ENCODE measurements at places on chromosomes 5 and 9.

GRCh38 chr9:78592811-78593210 is 295.9 kb downstream of the PSAT1 start:
- DNase-seq = no peak

DNA sequence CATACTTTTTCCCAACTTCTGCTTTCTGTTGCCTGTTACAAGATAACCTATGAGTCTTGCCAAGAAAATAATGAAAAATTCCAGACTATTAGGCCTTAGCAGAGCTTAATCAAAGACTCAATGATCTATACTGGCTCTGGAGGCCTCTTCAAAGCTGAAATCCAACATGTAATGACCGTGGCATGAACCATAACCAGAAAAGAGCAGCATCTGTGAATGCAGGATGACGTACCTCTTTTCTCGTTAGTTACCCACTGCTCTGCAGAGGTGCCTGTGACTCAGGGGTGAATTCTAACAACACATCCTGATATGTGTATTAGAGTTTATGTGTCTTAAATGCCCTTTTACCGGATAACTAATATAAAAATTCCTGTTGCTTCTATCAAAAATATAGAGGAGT is 645.4 kb downstream of the PRELID2 start:
- no peak for DNase-seq

- DNase-seq = no peak
Observed at GRCh38 chr9:73154271-73154670, 2.6 kb downstream of the ANXA1 start.

DNA sequence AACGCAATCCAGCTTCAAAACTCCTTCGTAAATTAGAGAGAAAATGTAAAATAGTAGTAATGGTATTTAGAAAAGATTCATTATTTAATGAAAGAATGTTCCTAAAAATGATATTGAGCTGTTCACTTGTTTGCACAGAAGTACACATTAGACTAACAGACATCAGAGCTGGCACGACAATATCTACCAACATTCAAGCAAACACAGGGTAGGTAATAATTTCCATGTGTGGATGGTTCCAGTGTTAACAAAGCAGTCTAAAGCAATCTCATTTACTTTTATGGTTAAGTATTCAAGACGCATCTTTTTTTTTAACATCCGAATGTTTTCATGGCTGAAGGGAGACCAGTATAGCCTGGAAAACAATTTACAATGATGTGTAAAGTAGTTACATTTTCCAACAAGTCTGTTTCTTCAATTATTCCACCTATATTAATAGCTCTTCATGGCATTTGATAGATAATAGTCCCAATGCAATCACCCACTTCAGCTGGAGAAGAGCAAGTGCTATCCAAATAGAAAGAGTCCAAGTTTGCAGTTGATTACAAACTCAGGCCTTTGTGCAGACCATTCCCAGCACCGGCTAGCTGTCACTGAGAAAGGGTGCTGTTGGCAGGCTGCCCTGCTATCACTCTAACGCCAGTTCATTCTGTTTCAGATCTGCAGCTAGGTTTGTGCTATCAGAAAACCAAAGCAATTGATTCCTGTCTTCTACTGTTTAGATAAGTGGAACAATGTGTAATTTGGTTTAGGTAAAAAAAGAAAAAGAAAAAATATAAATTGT is 458.8 kb downstream of the DTWD2 start:
- no peak for DNase-seq

- DNase-seq = no peak
Observed at GRCh38 chr5:98770209-98770910, 3.1 kb upstream of the RGMB start.

GRCh38 chr9:94725293-94725692 is 1.2 kb upstream of the AOPEP start:
- no peak for DNase-seq

GRCh38 chr5:100777680-100778300 is 125.3 kb downstream of the ST8SIA4 start:
- DNase-seq = no peak

GRCh38 chr9:28976684-28977083 is 1403.4 kb upstream of the C9orf72 start:
- no peak for DNase-seq

DNA sequence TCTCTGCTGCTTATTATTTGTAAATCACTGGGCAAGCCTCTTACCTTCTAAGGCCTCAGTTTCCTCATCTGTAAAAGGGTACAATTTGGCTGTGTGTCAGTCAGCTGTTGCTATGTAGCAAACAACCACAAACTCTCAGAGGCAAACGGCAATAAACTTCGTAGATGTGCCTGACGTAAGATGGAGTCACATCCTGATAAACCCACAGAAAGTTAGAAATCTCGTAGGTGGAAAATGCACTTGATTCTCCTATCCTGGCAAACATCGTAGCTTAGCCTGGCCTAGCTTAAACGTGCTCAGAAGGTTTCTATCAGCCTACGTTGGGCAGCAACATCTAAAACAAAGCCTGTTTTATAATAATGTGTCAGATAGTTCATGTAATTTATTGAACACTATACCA is 35.0 kb upstream of the UNC5A start:
- no peak for DNase-seq

DNA sequence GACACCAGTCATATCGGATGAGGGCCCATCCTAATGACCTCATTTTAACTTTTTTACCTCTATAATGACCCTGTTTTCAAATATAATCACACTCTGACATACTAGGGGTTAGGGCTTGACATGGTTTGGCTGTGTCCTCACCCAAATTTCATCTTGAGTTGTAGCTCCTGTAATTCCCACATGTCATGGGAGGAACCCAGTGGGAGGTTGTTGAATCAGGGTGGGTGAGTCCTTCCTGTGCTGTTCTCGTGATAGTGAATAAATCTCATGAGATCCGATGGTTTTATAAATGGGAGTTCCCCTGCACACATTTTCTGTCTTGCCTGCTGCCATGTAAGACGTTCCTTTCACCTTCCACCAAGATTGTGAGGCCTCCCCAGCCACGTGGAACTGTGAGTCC is 71.8 kb downstream of the THBS4 start:
- DNase-seq = no peak
